ENCODE measurements at places on chromosomes 3 and 15.

GRCh38 chr15:48501208-48501607 lies 144.3 kb downstream of the FBN1 start:
- DNase-seq, result no peak

GRCh38 chr3:149306751-149307434 lies 26.5 kb downstream of the TM4SF18 start:
- no peak for DNase-seq

DNA sequence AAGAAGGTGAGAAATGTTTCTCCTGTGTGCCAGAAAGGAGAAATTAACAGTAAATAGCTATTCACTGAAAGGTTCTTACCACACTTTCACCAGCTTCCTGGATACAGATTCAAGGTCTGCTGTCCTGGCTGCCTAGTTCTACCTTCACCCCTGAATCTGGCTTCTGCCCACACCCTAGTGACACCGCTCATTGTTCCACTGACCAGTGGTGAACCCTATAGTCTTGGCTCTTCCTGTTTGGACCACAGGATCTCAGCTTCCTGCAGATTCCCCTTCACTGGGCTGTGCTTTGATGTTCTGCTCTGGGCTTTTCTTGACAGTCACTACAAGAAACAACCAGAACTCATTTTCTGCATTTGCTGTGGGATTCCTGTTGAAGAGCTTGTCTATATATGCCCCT lies 250.0 kb downstream of the XXYLT1 start:
- DNase-seq, result peak; percentile 38

DNA sequence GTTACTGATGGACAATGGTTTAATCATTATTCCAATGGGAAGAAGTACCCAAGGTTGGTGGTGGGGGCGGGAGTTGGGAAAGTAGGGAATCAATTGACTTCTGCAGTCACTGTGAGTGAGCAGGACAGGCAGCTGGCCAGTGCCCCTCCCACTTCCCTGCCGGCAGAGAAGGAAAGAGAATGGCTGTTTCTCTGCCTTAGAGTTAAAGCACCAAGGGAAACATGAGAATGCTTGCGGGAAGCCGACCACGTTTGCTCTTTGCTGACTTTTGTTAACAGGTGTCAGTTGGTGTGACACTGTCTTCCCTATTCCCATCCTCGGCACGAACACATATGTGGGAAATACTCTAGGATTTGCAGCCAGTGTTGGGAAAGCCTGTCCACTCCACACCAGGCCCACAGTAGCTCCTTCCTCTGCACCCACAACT lies 33.5 kb upstream of the MFSD1 start:
- DNase-seq, result peak; percentile 75

GRCh38 chr3:115332998-115333397 lies 185.9 kb upstream of the ZBTB20 start:
- no peak for DNase-seq

DNA sequence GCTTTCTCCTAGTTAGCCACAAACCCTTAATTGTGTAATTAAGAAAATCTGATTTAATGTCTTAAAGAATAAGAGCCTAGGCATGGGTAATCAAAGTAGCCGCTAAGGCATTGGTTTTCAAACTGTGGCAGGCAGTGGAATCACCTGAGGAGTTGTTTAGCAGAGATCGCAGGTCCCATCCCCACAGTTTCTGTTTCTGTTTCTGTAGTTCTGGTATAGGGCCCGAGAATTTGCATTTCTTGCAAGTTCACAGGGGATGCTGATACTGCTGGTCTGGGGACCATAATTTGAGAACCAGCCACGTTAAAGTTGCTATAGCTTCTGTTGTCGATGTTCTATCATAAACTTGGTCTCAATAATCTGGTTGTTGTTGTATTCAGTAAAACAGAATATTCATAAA lies 204.3 kb downstream of the ALCAM start:
- DNase-seq, result no peak

- DNase-seq, result no peak
Measured at GRCh38 chr3:10290481-10291176, 2.1 kb downstream of the GHRL start.

- no peak for DNase-seq
Measured at GRCh38 chr15:34637305-34637704, 53.9 kb upstream of the GOLGA8B start.

GRCh38 chr15:61946778-61947177 lies 113.5 kb downstream of the VPS13C start:
- no peak for DNase-seq

GRCh38 chr15:44918136-44918535 lies 38.4 kb upstream of the TERB2 start:
- DNase-seq, result no peak

- DNase-seq, result peak; percentile 76
Measured at GRCh38 chr3:159322322-159322939, 520.6 kb downstream of the MFSD1 start.

GRCh38 chr15:74769463-74770025 lies 12.3 kb upstream of the CSK start:
- no peak for DNase-seq

Data from islet precursor cell (in vitro differentiated cells).